Cardiac fibroblast (primary cell): ENCODE measurements at places on chromosomes 5 and 9.
A peak's percentile ranks its signal among the peaks of the same experiment; 100 is the strongest.

DNA sequence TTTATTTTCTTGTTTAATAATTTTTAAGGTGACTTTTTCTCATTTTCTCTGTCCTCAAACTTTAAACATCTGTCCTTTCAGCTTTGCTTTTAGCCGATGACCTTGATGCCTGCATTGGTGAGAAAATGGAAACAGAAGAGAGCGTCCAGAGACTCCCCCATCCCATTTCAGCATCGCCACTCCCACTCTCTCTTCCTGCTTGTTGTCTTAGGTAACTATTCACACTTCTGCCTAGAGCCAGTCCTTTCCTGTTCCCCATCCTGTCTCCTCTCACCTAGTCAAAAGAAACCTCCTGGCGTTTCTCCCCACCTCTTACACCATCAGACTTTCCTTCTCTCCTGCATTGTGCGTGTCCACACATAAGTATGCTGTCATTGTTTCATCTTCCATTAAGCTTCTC, 124.6 kb downstream of the MAST4 start:
- no peak for DNase-seq

- DNase-seq: no peak
Measured at GRCh38 chr9:21516796-21517195, 34.7 kb upstream of the IFNE start.

- peak; percentile 18 for DNase-seq
Measured at GRCh38 chr5:14574891-14575508, 6.6 kb upstream of the OTULINL start.

DNA sequence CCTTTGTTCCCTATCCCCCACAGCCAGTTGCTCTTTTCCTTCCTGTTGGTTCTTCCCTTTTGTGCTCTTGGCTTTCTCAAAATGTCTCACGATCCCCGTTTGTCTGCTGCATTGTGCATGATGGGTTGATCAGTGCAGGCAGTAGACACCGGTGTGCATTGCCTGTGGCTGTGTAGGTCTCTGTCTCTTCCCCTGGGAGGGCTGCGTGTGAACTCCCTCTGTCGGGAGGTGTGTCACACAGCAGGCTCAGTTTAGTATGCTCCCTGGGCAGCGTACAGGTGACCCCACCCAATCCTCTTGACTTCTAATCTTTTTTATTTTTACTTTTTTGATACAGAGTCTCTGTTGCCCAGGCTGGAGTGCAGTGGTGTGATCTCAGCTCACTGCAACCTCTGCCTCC, 265.3 kb downstream of the FSTL4 start:
- no peak for DNase-seq

- no peak for DNase-seq
Measured at GRCh38 chr5:160514191-160514590, 92.5 kb downstream of the PTTG1 start.

DNA sequence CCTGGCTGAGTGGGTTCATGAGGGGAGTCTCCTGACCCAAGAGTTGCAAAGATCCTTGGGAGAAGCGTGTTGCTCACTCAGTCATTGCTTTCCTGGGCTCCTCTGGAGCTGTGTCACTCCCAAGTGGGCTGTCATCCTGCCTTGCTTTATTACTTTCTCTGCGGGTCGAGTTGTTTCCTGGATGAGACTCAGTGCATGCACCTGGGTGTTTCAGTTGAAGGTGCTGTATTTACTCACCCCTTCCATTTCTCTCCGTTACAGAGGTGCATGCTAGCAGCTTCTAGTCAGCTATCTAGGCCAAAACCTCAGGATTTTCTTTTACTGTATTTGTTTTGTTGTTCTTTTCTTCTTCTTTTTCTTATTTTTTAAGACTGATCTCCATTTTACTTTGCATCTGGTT, 785.5 kb upstream of the EDIL3 start:
- no peak for DNase-seq

DNA sequence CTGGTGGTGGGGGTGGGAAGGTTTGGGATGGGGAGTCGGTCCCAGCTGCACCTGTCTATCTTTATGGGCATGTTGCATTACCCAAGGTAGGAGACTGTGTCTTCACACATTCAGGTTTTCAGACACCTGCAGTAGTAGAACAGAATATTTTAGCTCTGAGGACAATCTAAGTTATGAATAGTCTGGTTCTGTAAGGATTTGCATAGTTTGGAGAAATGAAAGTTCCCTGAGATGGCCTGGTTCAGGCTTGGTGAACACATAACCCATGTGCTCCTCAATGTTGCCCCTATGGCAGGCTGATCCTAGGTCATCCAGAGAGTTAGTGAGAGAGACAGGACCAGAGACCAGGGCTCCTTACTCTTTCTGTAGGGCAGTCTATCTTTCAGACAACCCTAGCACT, 20.7 kb downstream of the TNFSF8 start:
- DNase-seq: no peak
